ENCODE measurements at places on chromosomes 4 and X.

GRCh38 chr4:70704931-70705182 lies 16.5 kb downstream of the UTP3 start:
- DNase-seq: no peak

GRCh38 chrX:150849486-150849885 lies 49.0 kb downstream of the CD99L2 start:
- no peak for DNase-seq

DNA sequence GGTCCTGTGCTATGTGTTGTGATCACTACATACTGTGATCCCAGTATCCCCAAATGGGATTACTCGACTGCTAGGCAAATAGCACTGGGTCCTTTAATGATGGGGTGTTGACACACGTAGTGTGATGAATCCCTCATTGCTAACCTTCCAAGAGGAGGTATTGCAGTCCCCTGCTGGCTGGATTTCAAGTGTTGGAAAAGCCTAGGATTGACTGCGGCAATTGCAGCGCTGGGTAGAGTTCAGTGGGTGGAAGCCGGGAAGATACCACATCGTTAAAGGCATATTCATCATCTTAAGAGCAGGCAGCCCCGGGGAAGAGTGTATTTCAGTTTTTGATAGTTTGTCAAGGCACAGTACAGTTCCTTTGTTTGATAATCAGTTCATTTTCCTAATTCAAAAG lies 159.9 kb downstream of the TRIML1 start:
- no peak for DNase-seq

- DNase-seq: no peak
Observed at GRCh38 chrX:9538544-9539045, 73.7 kb downstream of the TBL1X start.

- DNase-seq: no peak
Observed at GRCh38 chr4:173526027-173526482, 4.0 kb downstream of the HAND2 start.

GRCh38 chrX:112967341-112967740 lies 126.7 kb upstream of the AMOT start:
- DNase-seq: no peak

GRCh38 chr4:87165892-87166291 lies 54.5 kb downstream of the KLHL8 start:
- no peak for DNase-seq

- no peak for DNase-seq
Observed at GRCh38 chrX:22134681-22135080, 102.6 kb downstream of the PHEX start.

DNA sequence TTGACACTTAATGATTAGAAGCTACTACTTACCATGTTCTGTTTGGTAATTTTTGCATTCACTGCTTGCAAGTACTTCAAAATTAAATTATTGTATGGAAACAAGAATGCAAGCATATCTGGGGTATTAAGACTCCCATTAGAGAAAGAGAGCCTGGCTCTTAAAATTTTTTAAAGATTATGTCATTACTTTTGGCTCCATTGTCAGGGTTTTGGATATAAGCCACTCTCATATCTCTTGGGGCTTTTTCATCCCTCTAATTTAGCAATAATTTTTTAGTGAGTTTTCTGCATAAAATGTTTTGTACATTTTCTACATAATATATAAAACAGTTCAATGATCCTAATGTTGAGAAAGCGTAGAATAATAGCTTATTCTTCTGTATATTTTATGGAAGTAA lies 49.4 kb downstream of the SLC9A6 start:
- no peak for DNase-seq

GRCh38 chr4:153466949-153467896 lies 1.1 kb downstream of the TMEM131L start:
- DNase-seq: peak; percentile 44

- no peak for DNase-seq
Observed at GRCh38 chr4:30882443-30882842, 162.3 kb downstream of the PCDH7 start.

DNA sequence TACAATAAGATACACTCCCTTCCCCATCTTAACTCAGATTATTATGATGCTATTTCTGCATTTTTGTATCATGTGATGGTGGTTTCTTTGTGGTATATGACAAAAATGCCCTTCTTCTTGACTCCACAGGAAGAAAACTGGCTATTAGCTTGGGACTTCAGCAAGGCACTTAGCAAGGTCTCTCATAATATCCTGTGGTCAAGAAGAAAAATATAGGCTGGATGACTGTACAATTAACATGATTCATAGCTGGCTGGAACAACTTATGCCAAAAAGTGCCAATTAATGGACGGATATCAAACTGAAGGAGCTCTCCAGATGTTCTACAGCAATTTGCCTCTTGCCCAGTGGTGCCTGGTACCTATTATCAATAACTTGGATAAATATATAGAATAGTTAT lies 2.3 kb upstream of the MID1IP1 start:
- DNase-seq: no peak
